ENCODE measurements at places on chromosomes 12 and 14.

DNA sequence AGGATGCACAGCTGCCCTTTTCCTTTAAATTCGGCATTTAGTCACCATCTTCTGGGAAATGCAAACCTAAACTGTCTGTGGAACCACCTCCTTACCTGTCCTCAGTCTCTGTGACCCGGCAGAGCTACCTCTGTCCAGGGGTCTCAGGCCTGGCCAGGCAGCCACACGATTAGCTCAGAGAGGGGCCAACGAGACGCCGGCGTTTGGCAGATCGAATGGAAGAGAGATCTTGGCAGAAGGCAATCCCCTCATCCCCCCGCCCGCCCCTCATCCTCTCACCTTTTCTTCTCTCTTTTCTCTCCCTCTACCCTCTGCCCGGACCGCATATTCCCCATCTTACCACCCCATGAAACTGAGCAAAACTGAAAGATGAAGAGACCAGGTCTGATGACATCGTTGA lies 101.0 kb downstream of the PIWIL1 start:
- no peak for DNase-seq

- DNase-seq, result no peak
Measured at GRCh38 chr12:45469902-45470301, 254.0 kb downstream of the ANO6 start.

GRCh38 chr12:94795520-94795919 lies 145.2 kb upstream of the TMCC3 start:
- no peak for DNase-seq

DNA sequence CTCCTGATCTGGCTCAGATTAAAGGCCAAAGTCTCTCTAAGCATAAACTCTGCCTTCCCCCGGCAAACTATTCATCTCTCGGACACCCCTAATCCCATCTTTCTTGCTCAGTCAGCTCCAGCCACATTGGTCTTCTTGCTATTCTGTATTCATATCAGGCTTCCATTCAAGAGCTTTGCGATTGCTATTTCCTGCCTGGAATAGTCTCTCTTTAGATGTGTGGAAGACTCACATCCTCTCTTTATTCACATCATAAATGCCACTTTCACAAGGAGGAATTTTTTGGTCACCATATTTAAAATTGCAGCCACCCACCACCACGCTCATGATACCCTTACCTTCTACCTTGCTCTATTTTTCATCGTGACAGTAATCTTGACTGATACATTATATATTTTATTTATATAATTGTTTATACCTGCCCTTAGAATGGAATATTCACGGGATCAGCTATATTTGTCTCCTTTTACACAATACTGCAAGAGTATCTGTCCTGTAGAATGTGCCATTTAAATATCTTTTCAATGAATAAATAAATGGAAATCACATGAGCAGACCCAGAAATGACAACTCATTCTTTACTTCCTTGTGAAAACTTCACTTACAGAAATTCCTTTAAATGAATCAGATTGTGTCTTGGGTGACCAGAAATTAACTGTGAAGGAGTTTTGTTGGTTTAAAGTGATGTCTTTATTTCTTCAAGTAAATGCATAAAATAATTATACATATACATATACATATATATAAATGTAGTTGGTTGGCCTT lies 780.6 kb upstream of the FLRT2 start:
- DNase-seq, result no peak

- DNase-seq, result no peak
Measured at GRCh38 chr12:6871052-6871957, 1.8 kb downstream of the SPSB2 start.

Measured in CD4-positive, CD25-positive, alpha-beta regulatory T cell (primary cell).